ENCODE measurements at places on chromosomes 13 and 19.

DNA sequence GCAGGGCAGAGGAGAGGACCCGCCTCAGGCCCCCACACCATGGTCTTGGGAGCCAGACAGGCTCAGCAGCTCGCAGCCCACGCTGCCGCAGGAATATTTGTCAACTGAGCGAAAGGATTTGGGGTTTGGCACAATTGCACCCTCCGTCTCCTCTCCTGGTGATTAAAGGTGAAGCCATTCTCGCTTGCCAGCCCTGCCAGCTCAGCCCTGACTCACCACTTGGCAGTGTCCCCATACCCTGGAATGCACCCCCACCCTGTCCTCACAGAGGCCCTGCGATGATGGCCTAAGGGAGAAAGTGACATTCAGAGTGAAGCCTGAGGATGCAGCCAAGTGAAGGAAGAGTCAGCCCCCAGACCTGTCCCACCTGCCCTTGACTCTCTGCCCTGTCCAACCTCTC lies 18.8 kb downstream of the CYTH2 start:
- no peak for DNase-seq

GRCh38 chr13:21124852-21125251 lies 51.5 kb downstream of the SKA3 start:
- DNase-seq: no peak

- no peak for DNase-seq
Observed at GRCh38 chr13:42076309-42076713, 27.9 kb downstream of the DGKH start.

DNA sequence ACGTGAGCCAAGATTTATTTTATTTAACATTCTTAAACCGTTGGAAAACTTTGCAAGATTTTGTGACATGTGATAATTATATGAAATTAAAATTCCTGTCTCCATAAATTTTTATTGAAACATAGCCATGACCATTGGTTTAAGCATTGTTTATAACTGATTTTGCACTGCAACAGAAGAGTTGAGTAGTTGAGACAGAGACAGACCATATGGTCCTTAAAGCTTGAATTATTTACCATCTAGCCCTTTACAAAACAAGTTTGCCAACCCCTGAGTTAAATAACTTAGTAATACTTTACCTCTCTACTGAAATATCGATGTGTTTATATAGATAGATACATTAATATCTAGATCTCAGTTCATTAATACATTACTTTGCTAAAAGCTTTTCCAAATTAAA lies 814.1 kb upstream of the GPC6 start:
- DNase-seq: no peak

- DNase-seq: no peak
Observed at GRCh38 chr19:9474975-9475374, 23.4 kb downstream of the ZNF560 start.

- DNase-seq: no peak
Observed at GRCh38 chr13:102555914-102556553, 40.8 kb upstream of the TPP2 start.

- no peak for DNase-seq
Observed at GRCh38 chr19:47730910-47731309, 14.4 kb upstream of the NOP53 start.

- no peak for DNase-seq
Observed at GRCh38 chr13:36323951-36324566, 22.1 kb downstream of the SPART start.

DNA sequence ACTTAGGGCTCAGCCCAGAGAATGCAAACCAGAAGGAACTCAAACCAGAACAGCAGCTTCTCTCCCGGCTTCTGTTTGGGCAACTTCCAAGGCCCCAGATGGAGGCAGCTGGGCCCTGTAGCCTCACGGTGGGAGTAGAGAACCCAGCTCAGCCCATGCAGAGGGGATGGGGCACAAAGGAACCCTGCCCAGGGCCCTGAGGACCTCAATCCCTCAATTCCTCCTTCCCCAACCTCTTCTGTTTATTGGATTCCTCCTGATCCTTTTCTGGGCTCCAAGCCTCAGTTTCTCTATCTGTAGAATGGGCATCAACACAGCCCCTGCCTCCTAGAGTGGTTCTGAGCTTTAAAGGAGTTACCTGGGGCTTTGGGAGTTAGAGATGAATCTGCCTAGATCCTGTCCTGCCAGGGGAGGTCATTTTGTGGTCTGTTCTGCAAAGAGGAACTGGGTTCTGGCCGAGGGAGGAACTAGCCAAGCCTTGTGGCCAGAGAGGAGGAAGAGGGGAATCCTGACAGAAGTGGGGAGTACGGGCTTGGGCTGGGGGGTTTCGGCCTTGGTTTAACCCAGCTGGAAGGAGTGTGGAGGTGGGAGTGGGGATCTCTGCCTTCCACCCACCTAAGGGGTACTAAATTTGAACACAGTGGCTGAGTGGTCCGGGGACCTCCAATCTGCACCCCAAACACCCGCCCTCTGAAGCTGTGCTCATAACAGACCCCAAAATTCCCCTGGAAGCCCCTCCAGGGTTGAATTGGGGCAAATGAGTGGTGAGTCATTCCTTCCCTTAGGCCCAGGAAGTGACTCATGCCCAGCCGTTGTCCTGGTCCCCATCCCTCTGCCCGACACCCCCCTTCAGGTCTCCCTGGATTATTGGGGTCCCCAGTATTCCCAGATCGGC lies 2.7 kb downstream of the ADGRE5 start:
- peak; percentile 40 for DNase-seq

DNA sequence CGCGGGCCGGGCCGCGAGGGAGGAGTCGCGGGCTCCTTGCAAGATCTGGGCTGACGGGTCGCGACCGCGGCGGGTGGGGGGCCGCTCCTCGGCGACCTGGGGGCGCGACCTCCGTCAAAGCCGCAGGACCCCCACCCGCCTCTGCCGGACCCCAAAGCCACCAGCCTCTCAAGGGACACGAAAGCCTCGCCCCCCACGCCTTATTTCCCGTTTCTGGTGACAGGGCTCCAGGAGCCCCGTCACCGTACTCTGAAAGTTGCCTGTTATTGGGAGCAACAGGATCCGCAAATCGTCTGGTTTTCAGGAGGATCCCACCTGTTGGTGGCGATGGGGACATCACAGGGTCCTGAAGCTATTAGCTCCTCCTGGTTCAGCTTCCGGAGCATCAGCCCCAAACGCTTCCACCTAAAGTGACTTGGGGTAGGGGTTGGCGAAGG lies 530 bp downstream of the MAU2 start:
- no peak for DNase-seq

DNA sequence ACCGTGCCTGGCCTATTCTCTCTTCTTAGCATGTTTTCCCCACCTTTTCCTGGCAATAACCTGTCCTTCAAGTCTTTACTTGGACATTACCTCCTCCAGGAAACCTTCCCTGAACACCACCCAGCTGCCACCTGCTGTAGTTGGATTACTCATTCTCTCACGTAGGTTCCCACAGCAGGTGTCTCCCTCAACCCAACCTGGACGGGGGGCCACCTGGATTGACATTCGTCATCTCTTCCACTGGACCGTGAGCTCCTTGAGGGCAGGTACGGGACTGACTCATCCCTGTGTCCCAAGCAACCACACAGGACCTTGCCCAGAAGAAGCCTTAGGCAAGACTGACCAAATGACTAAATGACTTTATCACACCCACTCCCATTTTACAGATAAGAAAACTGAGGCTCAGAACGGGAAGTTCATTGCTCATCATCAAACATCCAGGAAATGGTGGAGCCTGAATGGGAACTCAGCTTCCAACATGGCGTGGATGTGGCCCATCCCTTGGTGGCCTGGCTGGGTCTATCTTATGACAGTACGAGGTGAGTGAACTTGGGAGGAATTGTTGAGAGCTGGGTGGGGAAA lies 3.5 kb upstream of the KLK6 start:
- DNase-seq: no peak

DNA sequence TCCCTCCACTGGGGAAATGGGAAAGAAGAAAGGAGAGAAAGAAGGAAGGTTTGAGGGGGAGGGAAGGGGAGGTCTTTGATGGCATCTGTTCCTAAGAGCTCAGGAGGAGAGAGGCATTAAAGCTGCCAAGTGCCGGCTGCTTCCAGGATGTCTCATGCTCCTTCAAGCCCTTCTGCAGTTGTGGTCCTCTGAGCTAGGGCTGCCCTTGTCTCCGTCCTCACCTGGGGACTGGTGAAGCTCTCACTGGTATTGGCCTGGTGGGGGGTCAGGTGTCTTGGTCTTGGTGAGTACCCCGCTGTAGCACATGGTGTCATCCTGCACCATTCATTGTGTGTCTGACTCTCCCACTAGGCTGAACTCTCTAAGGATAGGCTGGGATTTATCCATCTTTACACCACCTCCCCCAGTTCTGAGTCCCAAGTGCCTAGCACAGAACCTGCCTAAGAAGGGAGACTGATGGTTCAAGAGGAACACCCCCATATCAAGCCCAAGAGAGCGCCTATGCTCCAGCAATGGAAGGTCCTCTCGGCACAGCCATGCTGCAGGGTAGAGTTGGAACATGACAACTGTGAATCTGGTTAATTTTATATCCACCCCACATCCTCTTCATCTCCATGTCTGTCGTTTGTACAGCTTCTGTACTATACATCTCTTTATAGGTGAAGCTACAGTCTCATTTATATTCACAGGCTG lies 83.7 kb downstream of the AKAP11 start:
- DNase-seq: no peak

DNA sequence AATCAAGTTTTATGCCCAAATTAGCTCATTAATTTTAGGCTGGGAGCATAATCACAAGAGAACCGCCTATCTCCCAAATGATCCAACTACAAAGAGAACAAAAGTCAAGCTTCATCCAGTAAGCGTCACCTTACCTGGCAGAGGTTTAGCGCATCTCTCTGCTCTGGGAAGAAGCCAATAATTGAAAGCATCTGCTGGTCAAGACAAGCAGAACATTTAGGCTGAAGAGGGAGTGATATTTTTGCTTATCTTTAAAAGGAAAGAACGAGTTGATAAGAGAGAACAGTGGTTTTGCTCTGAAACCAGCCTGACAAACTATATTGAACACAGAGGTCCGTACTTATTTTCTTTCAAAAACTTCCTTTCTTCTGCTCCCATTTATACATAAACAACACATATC lies 242.1 kb downstream of the ENOX1 start:
- no peak for DNase-seq

GRCh38 chr19:13053761-13054625 lies 48.7 kb downstream of the LYL1 start:
- no peak for DNase-seq

DNA sequence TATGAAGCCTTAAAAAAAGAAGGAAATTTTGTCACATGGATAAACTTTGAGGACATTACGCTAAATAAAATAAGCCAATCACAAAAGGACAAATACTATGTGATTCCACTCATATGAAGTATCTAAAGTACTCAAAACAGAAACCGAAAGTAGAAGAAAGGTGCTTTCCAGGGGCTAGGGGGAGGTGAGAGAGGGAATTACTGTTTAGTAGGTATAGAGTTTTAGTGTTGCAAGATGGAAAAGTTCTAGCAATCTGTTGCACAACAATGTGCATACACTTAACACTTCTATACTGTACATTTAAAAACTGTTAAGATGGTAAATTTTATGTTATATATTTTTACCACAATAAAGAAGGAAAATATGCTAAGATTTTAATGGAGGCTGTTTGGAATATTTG lies 83.0 kb downstream of the POLR1D start:
- no peak for DNase-seq

DNA sequence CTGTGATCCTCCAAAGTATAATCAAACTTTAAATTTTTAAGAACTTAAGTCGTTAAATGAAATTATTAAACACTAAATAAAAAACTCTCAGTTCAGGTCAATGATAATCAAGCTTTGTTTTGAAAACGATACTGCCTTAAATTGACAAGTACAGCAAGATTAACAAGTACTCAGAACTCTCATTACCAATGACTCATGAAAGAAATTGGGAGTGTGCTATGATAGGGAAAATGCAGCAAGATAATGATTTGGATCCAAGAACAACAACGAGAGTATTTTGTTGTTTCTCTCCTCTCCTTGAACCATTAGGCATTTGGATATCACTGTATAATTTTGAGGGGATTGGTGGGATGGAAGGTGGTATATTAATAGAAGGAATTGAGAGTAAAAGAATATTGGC lies 10.2 kb downstream of the N4BP2L2 start:
- no peak for DNase-seq

- no peak for DNase-seq
Observed at GRCh38 chr13:79695754-79696153, 214.8 kb downstream of the NDFIP2 start.

DNA sequence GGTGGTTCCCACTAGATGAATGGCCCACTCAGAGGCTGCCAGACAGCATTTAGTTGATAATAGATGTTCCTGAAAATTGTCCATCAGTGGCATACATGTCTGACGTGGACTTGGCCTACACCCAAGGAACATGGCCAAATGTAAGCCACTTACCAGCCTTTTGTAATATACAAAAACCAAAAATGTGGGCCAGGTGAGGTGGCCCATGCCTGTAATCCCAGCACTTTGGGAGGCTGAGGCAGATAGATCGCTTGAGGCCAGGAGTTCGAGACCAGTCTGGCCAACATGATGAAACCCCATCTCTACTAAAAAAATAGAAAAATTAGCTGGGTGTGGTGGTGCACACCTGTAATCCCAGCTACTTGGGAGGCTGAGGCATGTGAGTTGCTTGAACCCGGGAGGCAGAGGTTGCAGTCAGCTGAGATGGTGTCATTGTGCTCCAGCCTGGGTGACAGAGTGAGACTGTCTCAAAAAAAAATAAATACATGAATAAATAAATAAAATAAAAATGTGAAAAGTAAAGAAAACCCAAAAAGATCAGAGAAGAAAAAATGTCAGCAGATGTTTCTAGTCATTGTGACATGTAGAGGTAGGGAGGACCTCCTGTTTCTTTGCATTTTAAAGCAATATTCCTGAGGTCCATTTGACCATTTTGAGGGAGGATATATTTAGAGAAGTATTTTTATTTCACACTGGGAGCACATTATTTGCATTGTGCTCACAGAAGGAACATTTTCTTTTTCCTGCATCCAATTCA lies 7.1 kb upstream of the WTIP start:
- DNase-seq: no peak

Data from activated effector memory CD4-positive, alpha-beta T cell treated with Interleukin-2 at 50 U/mL for 16 hours (primary cell).